ENCODE measurements at places on chromosomes 7 and 10.

GRCh38 chr10:78549140-78549935, 515.7 kb downstream of the RPS24 start:
- DNase-seq: no peak

DNA sequence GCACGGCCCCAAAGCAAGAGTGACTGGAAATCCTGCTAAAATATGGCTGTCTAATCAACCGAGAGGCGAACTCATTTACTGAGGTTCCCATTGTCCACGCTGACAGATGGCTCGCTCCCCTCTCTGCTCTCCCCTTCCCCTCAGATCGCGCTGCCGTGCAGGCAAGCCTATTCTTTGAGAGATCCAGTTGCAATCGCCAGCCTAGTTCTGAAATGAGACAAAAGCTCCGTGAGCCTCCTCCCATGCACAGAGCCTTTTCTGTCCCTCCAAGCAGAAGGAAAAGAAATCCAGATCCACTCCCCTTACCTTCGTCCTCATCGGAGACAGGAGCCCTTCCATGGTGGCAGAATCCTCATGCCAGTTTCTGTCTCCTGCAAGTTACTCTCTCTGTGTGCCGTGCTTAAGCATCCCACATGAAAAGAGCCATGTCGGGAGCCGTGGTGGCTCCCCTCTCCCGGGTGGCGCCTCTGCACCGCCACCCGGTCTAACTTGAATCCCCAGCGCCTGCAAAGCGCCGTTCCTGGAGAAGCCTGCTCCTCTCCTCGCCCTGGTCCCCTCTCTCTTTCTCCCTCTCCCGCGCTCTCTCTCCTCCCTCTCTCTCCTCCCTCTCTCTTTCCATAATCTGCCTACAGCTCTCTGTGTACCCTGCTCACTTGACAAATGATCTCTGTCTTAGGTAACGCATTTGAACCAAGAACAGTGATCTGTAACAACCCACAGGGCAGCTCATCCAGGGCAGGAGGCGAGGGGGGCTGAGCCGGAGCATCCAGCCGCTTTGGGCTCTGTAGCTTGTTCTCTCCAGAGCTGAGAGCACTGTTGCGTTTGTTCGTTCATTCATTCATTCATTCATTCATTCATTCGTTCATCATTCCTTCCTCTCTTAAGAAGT, 156.8 kb downstream of the FRMD4A start:
- DNase-seq: no peak

- no peak for DNase-seq
These were observed 115.0 kb downstream of the TAF3 start for GRCh38 chr10:7933262-7933661.

- DNase-seq: no peak
These were observed 86.7 kb downstream of the SLIT1 start for GRCh38 chr10:97099089-97099488.

GRCh38 chr10:29596826-29597225, 37.9 kb downstream of the SVIL start:
- DNase-seq: no peak

- no peak for DNase-seq
These were observed 512.8 kb upstream of the GALNT17 start for GRCh38 chr7:70619130-70619529.

- DNase-seq: no peak
These were observed 16.3 kb upstream of the ABLIM1 start for GRCh38 chr10:114674346-114674745.

DNA sequence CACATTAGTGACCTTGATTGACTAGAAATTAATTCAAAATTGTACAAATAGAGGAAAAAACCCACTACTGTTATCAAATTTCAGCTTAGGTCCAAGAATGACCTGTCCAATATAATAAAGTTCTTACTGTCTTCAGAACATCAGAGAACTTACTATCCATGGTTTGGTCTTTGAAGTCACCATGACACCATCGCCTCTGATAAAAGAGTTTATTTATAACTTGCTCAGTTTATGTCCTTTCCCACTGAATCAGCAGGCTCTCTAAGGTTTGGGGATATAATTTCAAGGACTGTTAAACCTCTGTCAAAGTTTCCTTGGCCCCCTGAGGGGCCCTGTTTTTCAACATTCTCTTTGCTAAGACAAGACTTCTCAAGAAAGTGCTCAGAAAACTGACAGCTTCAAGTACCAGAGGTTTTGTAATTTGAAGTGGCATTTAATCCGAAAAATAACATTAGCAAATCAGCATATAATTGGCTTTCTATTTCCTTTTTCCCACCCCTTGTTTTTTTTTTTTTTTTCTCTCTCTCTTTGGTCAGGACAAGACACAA, 191.7 kb upstream of the FERD3L start:
- no peak for DNase-seq

- DNase-seq: no peak
These were observed 649 bp downstream of the ACTR3B start for GRCh38 chr7:152759949-152760853.

DNA sequence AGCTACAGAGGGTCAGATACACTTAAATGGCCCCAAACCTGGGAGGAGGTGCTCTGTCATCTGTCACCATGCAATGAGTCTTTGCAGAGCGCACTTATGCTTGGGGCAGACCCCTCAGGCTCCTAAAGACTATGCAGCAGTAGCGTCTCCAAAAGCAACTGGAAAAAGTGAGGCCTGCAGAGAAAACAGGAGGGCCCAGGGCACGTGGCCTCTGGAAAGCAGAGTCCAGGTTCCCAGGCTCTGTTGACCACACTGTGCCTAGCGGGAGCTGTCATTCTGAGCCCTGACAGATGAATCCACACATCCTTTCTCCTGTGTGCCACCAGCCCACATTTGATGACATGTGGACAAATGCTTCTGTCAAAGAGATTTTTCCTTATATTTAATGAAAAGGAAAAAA, 66.4 kb downstream of the MINDY4 start:
- DNase-seq: no peak

GRCh38 chr7:907158-907980, 31.0 kb downstream of the GET4 start:
- DNase-seq: no peak

DNA sequence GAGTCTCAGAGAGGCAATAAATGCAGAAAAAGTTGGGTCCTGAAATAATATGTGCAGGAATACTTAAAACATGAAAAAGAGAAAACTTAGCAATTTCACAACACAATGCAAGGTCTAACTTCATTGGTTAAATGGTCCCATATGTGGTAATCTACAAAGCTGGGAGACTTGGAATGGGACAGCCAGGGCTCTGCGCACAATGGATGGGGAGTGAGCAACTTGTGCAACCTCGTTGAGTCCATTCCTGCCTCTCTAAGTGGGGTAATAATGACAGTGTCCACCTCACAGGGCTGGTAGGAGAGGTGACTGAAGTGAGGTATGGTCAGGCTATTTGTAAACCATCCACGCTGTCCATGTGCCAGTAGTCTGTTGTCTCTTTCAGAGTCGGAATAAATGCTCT, 11.8 kb upstream of the EMX2 start:
- DNase-seq: no peak
